ENCODE measurements at places on chromosomes 4 and X. TPM values are rescaled to one million over a fixed set of nuclear protein-coding genes. Genes with fewer than 3 reads are reported as not detected.

DNA sequence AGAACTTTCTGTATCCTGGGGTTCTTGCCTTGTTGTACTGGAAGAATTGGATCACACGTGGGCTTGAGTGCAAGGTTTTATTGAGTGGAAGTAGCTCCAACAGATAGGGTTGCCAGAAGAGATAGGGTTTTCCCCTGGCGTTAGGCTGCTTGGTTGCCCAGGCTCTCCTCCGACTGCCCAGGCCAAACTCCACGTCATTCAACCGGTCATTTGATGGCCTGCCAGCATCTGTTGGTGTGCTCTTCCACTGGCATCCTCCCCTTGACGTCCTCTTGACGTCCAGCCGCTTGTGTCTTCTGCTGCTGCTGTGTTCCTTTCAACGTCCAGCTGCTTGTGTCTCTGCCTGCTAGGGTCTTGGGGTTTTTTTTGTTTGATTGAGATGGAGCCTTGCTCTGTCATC lies 340.3 kb upstream of the ZCCHC13 start:
- DNase-seq = no peak

TXK gene
- 2.6 TPM for total RNA-seq

GRCh38 chrX:2954541-2954940 lies 25.4 kb upstream of the ARSD start:
- DNase-seq = no peak

DNA sequence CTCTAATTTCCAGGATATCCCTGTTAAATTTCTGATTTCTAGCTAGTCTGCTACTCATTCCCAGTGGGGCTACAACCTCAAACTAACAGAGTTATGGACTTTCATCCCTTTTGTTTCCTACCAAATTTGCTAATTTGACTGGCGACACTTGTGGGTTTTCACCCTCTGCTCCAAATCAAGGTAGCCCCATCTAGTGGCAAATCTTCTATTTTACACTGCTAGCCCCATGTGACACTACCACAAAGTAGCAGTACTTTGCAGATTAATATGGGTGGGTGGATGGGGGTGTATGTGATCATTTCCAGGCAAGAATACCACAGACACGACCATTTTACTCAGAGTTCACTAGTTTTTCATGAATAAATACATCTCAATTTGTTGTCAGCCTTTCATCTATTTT lies 150.3 kb downstream of the MSL3 start:
- DNase-seq = no peak

PASD1 gene
- total RNA-seq = not detected

DNA sequence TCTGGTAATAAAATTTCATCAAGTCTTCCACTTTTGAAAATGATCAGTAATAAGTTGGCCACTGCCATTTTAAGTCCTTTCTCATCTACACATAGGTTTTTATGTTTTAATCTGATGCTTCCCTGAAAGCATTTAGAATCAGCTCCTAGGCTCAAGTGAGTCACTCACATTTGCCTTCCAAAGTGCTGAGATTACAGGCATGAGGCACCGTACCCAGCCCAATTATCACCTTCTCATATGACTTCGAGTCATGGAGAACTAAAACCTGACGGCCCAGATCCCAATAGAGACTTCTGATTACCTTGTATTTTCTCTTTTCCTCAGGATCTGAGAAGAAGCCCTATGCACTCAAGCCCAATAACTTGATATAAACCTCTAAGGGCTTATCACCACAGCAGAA lies 140.8 kb downstream of the OPHN1 start:
- no peak for DNase-seq

GRCh38 chr4:149521611-149522425 lies 293.8 kb downstream of the IQCM start:
- no peak for DNase-seq

DMRTC1 gene
- not detected for total RNA-seq

- no peak for DNase-seq
Observed at GRCh38 chr4:174089711-174090110, 193.8 kb downstream of the FBXO8 start.

DNA sequence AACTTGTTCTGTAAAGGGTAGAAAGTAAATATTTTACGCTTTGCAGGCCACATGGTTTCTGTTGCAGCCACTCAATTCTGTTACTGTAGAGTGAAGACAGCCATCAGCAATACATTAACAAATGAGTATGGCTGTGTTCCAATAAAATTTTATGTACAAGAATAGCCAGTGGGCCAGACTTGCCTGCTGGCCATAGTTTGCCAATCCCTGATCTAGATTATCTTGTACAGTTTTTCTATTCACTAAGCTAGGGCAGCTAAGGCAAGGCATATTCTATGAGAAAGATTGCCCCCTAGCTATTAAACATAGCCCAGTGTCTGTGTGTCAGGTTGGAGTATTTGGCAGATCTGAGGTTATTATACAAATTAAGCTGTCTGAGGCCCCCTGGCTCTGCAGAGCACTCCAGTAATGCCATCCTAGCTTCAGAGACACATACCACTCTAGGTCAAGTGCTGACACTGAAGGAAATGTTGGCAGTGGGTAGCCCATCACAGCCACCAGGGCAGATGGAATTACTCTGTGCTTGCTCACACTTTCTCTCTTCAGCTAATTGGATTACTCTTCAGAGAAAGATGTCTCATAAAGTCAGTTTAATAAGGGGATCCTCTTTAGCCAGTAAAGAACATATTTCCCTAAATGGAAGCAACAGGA lies 40.7 kb downstream of the MTTP start:
- DNase-seq = no peak

SSX2 gene
- total RNA-seq = not detected

- no peak for DNase-seq
Observed at GRCh38 chr4:95248720-95249425, 299.9 kb downstream of the UNC5C start.

GRCh38 chr4:10079256-10079655 lies 37.3 kb downstream of the WDR1 start:
- DNase-seq = no peak

DNA sequence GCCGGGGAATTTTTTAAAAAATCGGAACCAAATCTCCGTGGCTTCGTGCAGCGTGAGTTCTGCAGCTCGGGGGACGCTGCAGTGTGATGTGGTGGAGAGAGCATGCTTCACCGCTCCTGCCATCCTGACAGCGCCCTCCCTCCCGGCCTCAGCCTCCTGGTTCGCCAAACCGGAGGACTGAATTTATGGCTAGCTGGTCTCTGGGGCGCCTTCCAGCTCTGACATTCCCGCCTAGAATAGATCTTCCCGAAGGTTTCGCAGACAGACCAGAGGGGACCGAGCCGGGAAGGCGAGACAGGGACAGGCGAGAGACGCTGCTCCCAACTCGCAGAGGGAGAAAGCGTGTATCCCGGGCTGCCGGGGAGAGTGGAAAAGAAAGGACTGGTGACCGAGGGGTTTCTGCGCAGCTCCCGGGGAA lies 25.9 kb downstream of the HOPX start:
- DNase-seq = peak; percentile 79

DNA sequence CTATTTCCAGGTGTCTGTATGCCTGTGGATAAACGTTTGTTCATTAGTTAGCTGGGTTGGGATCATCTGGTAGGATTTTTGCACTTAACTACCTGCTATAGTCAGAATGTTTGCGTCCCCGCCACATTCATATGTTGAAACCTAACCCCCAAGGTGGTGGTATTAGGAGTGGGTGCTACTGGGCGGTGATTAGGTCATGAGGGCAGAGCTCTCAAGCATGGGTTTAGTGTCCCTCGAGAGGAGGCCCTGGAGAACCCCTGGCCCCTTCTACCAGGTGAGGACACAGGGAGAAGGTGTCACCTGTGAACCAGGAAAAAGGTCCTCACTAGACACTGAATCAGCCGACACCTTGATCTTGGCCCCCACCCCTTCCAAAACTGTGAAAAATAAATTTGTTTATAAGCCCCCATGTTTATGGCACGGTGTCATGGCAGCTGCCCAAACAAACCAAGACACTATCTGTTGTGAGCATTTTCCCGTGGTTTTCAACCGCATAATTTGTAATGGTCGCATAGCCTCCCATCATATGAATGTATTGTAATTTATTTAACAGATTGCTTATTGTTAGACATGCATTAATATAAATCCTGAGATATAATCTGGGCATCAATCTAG lies 92.7 kb upstream of the TRIM2 start:
- DNase-seq = peak; percentile 15

DNA sequence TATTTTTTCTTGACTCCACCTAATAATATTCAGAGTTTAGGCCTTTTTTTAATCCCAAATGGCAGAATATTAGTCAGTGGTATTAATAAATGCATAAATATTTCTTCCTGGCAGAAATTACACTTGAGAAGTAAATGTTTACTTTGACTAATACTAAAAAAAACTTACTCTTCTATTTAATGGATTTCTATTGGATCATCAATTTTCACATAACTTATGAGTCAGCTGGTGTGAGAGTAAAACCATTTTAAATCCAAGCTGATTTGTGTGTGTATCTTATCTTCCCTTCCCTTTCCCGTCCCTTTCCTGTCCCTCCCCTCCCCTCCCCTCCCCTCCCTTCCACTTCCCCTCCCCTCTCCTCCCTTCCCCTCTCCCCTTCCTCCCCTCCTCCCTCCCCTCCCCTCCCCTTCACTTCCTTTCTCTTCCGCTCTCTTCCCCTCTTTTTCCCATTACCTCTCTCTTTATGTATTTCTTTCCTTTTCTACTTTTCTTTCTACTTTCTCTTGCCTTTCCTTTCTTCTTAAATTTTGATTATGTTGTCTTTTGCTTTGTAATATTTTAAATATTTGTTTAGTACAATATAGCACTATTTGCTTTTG lies 630.1 kb upstream of the EPHA5 start:
- DNase-seq = no peak

DUSP21 gene
- not detected for total RNA-seq

GRCh38 chrX:15948318-15948660 lies 93.7 kb upstream of the AP1S2 start:
- DNase-seq = no peak

OPRPN gene
- not detected for total RNA-seq

GRCh38 chrX:85897362-85898126 lies 149.8 kb downstream of the CHM start:
- no peak for DNase-seq

GRCh38 chr4:186021461-186022167 lies 47.3 kb upstream of the TLR3 start:
- no peak for DNase-seq

DNA sequence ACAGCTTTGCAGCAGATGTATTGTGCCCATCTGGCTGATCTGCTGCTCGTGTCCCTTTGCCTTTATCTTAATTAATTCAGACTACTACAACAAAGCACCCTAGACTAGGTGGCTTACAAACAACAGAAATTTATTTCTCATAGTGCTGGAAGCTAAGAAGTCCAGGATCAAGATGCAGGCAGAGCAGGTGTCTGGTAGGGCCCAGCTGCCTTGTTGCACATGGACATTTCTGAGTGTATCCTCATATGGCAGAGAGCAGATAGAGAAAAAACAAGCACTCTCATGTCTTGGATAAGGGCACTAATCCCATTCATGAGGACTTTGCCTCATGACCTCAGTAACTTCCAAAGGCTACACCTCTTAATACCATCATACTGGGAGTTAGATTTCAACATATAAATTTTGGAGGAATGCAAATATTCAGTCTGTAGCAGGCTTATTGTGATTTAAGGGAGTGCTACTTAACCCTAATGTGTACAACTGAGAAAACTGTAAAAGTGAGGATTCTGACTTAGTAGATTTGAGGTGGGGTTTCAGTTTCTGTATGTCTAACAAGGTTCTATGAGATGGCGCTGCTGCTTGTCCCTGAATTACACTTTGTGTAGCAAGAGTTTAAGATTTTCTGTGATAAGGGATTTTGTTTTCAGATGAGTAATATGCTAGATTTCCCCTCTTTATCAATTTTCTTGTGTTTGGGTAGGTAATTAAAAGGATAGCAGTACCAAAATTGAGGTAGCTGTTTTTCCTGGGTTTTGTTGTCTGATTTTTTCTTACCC lies 473.2 kb upstream of the TECRL start:
- peak; percentile 42 for DNase-seq

MTNR1A gene
- not detected for total RNA-seq

All from posterior vena cava (tissue), 2 donors.